ENCODE measurements at places on chromosomes 7 and 10. TPM values are rescaled to one million over a fixed set of nuclear protein-coding genes. Genes with fewer than 3 reads are reported as not detected.

DNA sequence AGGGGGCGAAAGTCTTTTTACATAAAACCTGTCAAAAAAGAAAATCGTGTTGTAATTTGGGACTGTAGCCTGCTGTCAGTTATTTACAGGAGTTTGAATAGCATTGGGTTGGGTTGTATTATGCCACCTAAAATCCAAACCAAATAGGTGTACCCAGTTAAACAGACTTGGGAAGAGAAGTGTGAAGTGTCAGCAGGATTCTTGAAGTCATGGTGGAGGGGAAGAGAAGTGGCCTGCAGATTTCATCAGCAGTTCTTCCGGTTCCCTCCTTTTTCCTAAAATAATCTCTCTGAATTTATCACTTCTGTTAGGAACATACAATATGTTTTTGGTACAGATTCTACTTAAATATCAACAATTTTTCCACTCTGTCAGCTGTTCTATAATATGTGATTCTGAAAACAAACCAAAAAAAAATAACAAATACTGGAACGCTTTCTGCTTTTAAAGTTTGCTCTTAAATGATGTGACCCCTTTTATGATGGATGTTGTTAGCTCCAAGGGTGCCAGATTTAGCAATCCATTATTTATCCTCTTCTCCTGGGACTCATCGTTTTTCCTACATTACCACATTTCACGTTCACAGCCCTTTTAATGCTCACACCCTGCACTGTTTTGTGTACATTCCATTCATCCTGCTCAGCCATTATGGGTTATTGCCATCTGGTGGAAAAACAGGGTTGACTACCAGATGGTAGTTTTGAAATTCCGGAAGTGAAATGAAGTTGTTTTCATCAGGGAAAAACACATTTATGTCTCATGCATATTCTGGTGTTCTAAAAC lies 18.7 kb upstream of the ARHGAP12 start:
- no peak for ATAC-seq

GRCh38 chr7:98719396-98719795 lies 102.3 kb downstream of the NPTX2 start:
- no peak for ATAC-seq

GRCh38 chr7:91182819-91183764 lies 81.1 kb upstream of the FZD1 start:
- ATAC-seq, result no peak

The NKX2-3 gene
- not detected for total RNA-seq

Data from activated T-helper 17 cell treated with anti-CD3 and anti-CD28 coated beads, Interleukin-2, amount 50 U/mL, for 72 hours (primary cell).